Stimulated activated CD4-positive, alpha-beta T cell treated with anti-CD3 and anti-CD28 coated beads, Interleukin-15, amount 100 ng/mL, for 1 hour (primary cell): ENCODE measurements at places on chromosomes 1 and 21.

GRCh38 chr1:238832106-238832505 lies 554.3 kb upstream of the CHRM3 start:
- DNase-seq = no peak

DNA sequence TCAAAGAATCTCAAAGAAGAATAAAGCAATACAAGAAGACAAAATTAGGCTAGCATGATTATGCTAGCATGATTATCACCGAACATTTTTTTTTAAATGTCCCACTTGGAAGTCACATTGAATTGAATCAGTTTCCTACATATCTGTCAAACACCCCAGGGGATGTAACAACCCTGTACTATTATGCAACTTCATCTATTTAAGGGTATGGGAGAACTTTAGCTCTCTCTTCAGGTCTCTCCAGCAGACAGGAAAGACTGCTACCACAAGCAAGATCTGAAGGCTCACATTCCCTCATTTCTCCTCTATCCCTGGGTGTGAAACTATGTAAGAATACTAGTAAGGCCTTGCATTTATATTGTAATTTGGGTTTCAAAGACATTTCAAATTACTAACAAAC lies 52.8 kb downstream of the EDEM3 start:
- DNase-seq = no peak

- DNase-seq = no peak
Measured at GRCh38 chr1:210687582-210688279, 359.0 kb downstream of the HHAT start.

DNA sequence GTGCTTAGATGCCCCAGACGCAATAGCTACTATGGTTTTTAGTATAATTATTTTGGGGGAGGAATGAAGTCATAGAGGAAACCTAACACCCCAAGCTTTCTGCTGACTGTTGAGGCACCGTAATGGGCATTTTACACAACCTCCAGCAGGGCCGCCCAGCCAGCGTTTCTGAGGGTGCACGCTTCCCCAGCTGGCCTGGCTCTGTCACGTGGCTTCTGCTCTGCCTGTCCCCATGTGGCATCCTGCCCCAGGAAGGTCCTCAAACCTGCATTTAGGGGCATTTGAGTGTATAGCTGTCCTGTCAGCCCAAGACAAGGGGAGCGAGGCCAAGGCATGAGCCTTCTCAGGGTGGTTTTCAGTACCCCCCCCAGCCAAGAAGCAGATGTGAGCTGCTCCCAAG lies 10.4 kb upstream of the NEK2 start:
- no peak for DNase-seq

DNA sequence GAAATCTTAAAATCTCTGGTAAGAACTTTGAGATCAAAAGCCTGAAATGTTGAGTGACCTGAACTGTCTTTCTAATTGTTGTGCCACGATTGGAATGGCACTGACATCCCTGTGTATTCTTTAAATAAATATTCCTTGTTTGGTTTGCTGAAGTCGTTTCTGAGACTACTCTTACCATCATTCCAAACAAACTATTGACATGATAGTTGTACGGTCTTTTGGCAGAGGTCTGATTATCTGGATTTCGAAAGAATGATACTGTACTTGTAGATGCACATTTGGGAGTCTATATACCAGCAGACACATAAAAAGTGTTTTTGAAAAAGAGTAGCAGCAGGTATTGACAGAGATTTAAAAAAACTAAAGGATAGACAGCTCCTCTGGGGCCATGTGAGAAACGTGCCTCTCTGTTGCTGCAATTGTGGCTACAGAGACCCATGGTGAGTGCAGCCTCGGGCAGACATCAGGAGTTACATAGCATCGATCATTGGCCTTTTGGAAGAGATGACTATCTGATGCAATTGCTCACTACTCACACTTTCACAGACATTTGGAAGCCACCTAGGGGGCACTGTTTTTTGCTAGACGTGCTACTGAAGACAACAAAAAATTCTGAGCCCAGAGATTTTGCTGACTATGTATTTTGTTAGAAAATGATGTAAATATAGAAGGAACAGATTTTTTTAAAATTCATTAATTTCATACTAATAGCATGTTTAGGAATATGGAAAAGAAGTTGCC lies 464.5 kb downstream of the KCNT2 start:
- no peak for DNase-seq
